RWPE2 (cell line): ENCODE measurements at places on chromosomes 5 and 9.

DNA sequence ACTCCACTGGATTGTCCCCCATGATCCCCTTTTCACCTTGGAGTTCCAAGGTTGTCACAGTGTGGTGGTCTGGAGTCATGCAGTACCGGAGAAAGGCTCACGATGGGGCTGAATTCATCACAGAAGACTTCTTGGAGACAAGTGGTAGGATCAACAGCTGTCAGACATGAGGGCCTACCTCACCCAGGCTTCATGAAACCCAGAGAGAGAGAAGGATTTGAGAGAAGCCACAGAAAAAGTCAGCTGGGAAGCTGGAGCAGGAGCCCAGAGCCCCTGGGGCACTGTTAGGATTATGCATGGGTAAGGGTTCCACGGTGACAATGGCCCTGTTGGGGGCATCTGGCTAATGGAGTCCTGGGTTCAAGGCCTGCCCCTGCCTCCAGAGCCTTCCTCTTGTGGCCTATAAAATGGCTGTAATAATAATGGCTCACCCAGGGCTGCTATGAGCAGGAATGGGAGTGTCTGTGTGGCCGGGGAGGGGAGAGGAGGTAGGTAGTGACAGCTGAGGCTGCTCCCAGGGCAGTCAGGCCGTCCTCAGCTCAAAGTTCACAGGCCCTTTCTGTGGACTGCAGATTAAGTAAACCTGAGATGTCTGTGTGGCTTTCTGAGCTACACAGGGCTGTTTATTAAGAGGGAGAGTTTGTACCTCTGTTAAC, 910 bp downstream of the TRIM14 start:
- peak; percentile 31 for DNase-seq

- no peak for DNase-seq
Observed at GRCh38 chr9:30078195-30078594, 2306.2 kb upstream of the ACO1 start.

DNA sequence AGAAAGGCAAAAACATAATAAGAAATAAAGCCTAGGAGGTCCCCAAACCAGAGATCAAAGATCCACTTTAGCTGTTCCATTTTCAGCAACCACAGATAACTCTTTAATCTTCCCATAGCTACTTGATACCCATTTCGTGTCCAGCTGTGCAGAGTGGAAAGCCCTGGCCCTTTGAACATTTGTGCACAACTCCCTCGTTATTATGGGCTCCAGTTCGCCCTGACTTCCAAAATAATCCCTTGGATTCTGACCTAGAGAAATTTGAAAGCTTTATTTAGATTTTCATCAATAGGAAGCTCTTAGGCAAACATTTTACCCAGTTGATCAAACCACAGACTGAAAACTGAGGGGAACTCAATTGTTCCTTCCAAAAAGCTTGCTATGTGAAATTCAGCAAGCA, 4.8 kb downstream of the MYOT start:
- DNase-seq: no peak

DNA sequence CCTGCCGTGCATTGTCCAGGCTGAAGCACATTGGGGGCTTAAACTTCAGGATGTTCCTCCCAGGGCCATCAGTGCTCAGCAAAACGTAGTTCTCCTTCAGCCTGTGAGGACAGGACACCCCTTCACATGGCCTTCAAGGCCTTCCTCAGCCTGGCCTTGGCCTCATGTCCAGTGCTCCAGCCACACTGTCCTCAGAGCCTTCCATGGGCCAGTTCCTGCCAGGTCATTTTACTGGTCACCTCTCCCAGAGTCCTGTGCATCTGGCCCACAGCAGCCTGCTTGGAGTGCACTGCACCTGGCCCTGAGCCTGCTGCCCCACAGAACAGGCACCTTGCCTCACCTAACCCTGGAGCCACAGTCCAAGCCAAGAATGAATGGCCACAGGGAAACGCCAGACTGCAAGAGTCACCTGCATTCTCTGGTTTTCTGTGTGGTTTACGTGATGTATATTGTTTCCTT, 8.7 kb downstream of the HNRNPAB start:
- DNase-seq: no peak

DNA sequence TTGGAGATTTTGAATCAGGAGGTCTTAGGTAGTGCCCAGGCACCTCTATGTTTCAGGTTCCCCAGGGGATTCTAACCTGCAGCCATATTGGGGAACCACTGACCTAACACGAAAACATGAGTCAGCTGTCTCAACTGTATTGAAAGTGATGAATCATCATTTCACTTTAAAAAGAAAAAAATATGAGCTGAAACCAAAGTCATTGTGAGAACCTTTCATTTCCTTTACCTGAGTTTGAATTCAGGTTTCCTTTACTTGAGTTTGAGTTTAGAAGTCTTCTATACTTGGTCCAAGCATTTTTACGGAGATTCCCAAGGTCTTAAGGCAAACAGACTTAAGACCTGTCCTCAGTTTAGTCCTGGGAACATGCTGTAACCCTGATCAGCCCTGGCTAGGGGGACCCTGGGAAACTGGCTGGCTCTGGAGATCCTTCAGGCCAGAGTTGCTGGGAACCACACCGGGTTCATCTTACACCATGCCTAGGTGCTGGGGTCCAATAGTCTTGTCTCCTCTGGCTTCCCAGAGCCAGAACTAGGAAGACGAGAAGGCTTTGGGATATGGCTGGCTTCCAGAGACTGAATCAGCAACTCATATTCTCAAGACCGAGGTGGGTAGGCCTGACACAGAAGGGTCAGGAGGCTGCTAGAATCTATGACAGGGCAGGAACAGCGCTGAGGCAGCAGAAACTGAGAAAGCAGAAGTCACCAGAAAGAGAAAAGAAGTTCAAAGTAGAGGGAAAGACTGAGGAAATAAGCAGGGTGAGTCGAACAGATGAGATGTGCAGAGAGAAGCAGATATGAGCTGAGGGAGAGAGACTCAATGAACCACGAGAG, 16.4 kb upstream of the PDCD1LG2 start:
- DNase-seq: no peak

GRCh38 chr9:34541540-34541939, 18.8 kb upstream of the ENHO start:
- DNase-seq: no peak

- no peak for DNase-seq
Observed at GRCh38 chr5:145237843-145238242, 597.3 kb downstream of the PRELID2 start.

DNA sequence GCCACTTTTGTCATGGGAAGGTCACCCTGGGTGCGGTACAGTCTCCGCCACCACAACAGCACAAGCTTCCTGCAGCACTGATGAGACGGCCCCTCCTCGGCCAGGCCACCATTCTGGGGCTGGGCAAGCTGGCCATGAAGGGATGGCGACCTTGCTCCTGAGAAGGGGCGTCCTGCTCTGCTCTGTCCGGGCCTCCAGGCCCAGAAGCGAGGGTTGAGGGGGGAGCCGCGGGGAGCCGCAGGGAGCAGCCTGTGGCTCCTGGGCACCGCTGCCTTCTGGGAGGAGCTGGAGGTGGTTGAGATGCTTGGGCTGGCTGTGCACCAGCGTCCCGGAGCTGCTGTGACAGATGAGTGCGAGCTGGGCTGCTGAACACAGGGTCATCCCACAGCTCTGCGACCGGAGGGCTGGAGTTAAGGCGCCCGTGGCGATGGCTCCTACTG, 84.3 kb upstream of the RAPGEF1 start:
- DNase-seq: no peak

DNA sequence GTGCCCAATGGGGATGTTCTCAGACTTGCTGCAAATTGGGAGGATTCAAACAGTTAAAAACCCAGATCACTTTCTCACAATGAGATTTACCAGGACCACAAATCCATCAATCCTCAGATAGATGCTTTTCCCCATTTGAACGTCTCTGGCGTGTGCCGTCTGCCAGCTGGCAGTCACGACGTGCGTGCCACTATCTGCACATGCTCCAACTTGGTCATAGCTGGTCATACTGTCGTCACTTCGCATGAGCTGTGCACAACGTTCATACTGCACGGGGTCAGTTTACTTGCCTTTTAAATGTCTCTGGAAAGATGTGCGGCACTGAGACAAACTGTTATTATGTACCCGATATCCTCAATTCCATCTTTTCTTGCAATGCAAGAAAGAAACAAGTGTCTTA, 118.3 kb upstream of the RAPGEF1 start:
- no peak for DNase-seq

GRCh38 chr9:134708672-134709038, 67.1 kb downstream of the COL5A1 start:
- no peak for DNase-seq

DNA sequence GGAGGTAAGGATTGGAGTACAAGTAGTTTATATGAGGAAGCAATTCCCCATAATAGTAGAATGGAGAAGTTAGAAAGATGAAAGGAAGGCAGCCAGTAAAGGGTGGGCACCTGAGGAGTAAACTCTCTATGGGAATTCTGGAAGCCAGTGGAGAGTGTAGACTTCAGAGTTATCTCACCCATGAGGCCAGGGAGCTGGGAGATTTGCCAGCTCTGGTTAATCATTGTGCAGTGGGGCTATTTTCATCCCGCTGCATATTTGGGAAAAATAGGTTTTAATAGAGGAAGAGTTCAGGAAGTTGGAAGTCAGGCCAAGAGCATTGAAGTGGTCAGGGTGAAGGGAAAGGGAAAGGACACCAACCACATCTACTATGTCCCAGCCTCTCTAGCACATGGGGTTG, 242.3 kb upstream of the BRINP1 start:
- no peak for DNase-seq

DNA sequence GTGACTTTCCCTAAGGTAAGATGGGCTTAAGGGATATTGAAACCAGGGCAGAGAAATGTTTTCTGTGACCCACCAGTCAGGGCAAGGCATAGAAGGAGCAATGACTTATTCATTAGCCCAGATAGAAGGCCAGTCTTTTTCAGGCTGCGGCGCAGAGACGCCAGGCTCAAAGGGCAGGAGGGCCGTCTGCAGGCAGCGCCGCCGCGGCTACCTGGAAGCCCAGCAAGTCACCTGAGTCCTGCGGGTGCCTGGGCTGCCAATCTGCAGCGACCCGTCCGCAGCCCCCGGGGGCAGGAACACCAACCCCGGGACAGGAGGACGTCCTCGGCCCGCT, 322 bp upstream of the SH3GL2 start:
- no peak for DNase-seq

DNA sequence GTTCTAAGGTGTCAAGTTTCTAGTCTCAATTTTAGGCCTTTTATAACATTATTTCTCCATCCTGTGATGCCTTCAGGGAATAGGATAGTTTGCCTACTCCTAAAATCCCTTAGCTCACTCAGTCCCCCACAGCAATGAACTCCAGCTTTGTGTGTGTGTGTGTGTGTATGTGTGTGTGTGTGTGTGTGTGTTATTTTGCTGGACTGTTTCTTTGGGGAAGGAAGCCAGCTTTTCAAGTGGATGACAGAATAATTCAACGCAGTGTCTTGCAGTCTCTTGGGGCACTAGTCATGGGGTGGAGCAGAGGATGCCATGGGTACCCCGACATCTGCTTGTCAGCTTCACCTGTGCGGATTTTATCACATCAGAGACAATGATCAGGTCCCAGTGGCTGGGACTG, 262.8 kb upstream of the DAPK1 start:
- DNase-seq: no peak

DNA sequence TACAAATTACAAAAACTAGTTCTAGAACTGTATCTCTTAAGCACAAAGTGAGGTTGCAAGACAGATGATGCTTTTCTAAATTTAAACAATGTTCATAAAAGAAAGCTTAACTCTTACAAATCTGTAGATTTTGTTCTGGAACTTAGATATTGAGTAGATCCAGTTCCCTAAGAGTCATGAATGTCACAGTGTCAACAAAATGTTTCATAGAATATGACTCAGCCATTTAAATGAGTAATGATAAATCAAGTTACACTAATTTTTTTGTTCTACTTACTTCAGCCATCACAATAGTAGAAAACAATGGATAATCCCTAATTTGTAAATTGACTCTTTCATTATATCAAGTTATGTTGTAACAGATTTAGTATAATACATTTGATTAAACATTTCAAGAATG, 239.7 kb downstream of the MEF2C start:
- no peak for DNase-seq

- DNase-seq: no peak
Observed at GRCh38 chr9:71929791-71930440, 18.5 kb downstream of the C9orf85 start.

- no peak for DNase-seq
Observed at GRCh38 chr5:136772491-136772890, 407.1 kb upstream of the TRPC7 start.

- no peak for DNase-seq
Observed at GRCh38 chr5:178119915-178120606, 6.7 kb downstream of the N4BP3 start.

DNA sequence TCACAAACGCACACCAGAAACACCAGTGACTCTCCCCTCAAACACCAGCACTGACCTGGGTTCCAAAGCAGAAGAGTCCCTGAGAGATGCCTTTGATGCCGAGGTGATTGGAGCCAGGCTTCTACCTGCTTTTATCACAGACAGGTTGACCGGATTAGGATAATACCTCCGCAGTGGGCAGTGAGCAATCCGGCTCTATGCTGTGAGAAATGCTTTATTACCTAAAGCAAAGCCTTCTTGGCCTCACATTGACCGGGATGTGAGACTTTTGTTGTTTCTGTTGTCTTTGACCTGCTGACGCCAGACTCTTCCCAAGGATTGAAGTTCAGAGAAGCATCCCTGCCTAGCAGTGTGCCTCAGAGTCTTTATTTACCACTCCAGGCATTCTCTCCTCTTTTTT, 320.3 kb upstream of the CLINT1 start:
- no peak for DNase-seq

- no peak for DNase-seq
Observed at GRCh38 chr9:14303521-14303920, 10.4 kb downstream of the NFIB start.

- DNase-seq: no peak
Observed at GRCh38 chr5:42759456-42759855, 2.8 kb downstream of the CCDC152 start.

- no peak for DNase-seq
Observed at GRCh38 chr9:89748021-89748670, 143.3 kb downstream of the GADD45G start.
